ENCODE measurements at places on chromosomes 2 and 18.

DNA sequence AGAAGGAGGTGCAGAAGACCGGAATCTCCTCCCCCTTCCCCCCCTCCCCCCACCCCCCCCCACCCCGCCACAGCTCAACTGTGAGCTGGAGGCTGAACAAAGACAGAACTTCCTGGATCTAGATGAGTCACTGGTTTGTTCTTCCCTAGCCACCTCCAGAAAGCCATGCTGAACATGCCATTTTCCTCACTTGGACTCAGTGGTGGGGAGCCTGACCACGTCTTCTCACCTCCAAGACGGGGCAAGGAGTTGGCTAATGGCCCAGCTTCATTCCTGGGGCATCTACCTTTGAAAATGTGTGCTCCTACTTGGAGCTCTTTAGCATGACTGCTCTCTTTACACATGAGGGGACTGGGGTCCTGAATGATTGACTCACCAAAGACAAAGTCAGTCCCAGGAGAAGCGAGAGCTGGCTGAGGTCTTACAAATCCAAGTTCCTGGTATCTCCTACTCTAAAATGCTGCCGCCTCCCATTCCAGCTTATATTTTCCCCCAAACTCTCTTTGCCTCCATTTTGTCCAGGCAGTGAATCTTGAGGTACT lies 22.6 kb upstream of the FZD5 start:
- peak; percentile 72 for DNase-seq

DNA sequence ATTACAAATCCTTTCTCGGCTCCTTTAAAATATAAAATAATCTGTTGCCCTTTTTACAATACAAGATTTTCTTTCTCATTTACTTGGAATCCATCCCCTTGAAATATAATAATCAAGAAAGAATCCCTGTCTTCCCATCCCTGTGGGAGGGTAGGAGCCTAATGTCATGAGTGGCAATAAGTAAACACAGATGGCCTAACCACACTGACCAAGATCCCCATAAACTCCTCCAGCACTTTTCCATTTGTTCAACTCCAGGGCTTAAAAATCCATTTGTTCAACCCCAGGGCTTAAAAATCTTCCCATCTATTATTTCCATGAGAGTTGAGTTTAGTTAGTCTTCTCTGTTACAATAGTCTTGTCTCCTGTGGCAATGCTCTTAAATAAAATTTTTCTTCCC lies 297.6 kb downstream of the CDH7 start:
- DNase-seq: no peak

DNA sequence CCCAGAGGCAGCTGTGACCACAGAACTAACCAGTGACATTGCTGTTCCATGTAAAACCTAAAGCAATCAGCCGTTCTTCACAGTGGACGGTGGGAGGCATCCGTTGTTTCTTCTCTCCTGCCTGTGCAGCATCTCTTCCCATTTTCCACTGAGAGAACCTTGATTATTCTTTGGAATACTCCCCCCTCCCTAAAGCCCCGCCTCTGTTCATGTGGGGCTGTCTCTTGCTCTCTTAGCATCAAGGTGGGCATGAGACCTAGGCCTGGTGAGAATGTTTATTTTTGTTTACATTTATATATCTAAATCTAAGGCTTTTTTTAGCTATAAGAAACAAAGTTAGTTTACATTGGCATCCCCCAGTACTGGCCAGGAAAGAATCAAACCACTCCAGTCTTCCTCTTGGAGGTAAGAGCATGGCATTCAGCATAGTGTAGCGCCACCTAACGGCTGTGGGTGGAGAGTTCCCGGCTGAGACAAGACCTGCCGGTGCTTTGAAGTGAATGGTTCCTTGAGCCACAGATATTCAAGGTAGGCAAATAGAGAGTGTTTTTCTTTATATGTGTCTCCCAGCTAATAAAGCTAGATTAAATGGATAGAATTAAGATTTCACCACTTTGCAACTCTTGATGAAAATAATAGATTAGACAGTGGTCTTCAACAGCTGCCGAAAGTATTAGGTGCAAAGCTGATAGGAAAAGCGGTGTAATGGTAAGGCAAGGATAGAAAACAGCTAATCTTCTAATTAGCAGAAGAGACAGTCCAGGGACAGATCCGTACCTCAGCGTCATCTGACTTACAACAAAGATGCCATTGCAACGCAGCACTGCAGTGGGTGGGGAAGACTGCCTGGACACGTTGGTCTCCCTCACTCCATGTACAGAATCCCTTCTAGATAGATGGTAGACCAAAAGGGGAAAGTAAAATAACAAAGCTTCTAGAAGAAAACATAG lies 219.6 kb upstream of the RAB12 start:
- DNase-seq: peak; percentile 84

- DNase-seq: peak; percentile 10
Observed at GRCh38 chr2:241514553-241514952, 6.2 kb upstream of the STK25 start.

- no peak for DNase-seq
Observed at GRCh38 chr2:67892339-67892846, 170.4 kb downstream of the C1D start.

DNA sequence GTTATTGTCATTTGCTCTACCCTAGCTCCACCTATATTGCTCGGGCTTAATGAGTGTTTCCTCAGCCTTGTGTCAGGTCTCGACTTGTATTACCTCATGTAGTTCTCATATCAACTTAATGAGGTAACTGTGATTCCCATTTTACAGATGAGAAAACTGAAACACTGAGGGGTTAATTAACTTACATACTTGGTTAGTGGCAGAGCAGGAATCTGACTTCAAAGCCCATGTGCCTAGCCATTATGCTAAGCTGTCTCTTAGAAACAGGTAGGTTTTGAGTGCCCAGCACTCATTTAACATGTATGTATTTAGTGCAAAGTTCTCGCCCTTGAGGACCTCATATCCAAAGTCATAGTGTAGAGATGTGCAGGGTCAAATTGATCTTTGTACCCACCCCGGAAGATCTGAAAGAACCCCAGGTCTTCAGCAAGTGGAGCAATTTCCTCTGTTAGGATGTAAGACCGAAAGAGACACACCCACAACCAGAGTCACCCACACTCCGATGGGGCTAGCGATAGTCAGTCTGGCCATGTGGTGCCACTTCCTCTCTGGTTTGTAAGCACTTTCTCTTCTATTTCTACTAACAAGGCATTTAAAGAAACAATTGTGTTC lies 121.0 kb upstream of the SLC39A10 start:
- no peak for DNase-seq

- no peak for DNase-seq
Observed at GRCh38 chr2:40098786-40099470, 319.9 kb upstream of the THUMPD2 start.

GRCh38 chr2:176213406-176213805 lies 24.9 kb downstream of the HOXD1 start:
- no peak for DNase-seq

GRCh38 chr2:125272651-125273050 lies 1247.6 kb downstream of the CNTNAP5 start:
- no peak for DNase-seq

DNA sequence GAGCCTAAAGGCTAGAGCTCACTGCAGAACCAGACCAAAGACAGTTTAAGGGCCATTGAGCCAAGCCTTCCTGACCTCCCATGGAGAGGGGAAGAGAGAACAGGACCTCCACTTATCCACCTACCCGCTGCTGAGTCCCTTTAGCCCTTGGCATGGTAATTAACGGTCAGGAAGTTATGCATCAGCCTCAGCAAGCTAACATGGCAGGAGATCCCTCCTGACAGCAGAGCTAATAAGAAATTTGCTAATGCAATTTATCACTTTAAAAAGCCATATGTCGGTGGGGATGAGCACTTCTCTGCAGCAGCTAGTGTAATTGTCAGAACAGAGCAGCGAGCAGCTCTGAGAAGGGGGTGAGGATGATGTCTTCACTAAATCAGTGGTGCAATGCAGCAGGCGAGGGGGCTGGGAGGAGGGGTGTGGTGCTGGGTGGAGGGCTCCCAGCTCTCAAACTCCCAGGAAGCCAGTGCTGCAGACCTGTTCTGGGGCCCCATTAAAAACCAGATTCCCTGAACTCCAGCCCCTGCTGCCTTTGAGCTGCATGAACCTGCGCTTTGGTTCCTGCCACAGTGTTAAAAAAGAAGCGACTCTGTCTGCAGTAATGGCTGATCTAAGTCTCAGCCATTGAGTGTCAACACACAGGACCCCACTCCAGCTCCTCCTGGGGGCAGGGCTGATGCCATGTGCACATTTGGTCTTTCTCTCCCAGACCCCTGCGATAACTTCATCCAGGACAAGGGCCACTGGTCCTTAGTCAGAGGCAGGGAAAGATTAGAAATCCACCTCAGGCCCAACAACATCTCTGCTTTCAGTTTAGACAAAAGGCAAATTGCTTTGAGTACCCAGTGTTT lies 84.2 kb upstream of the STPG4 start:
- no peak for DNase-seq
